ENCODE measurements at places on chromosomes 4 and X.

DNA sequence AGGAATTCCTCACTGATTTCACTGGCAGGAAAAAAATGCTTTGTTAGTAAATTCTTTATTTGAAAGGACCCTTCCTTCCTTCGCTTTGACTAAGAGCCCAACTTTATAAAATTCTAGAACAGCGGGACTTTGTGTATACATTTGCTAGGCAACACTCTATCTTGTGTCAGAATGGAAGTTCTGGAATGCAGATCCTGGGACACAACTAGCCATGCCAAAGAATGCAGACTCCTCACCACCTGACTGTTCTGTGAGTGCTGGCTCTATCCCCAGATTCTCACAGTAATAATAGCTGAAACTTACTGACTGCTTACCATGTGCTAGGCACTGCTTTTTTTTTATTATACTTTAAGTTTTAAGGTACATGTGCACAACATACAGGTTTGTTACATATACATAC lies 73.3 kb upstream of the ZDHHC15 start:
- DNase-seq: no peak

DNA sequence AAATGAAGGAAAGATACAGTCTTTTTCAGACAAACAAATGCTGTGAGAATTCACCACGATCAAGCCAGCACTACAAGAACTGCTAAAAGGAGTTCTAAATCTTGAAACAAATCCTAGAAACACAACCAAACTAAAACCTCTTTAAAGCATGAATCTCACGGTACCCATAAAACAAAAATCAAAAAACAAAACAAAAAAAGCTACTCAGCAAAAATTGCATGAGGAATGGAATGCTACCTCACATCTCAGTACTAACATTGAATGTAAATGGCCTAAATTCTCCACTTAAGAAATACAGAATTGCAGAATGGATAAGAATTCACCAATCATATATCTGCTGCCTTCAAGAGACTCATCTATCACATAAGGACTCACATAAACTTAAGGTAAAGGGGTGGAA lies 300.1 kb downstream of the NAF1 start:
- DNase-seq: no peak

DNA sequence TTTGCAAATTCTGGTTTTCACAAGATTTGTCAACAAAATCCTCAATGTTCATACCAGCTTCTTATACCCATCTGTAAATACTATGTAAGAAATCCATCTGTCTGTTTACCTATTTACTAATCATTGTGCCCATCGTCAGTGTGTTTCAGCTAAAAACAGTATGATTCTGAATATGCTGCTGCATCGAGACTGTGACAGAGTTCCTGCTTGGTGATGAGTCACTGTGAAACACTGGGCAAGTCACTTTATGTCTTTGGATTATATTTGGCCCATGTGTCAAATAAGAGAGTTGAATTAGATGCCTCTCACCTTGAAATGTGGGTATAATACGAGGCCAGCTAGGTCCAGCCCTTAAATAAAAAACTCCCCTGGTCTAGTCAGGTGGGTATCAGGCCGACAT lies 79.3 kb downstream of the CBLL2 start:
- no peak for DNase-seq

GRCh38 chr4:167787231-167787630 lies 305.1 kb upstream of the ANXA10 start:
- no peak for DNase-seq

GRCh38 chr4:3036131-3036952 lies 38.0 kb downstream of the HTT-AS start:
- DNase-seq: no peak

DNA sequence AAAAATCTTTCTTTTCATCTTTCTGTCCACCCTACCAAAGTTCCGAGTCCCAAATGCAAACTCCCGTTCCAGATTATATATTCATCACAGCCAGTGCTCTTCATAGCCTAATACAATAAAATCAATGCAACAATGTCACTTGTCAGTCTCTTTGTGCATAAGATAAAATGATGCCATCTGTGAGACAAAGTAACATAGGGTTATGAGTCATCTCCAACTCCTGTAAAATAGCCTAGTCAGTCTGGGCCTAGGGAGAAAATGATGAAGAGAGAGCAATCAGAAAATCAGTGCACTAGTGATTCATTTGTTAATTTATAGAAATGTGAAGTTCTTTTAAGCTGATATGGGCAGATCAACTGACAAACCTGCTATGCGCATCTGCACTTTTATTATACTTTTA lies 689.1 kb upstream of the DIAPH2 start:
- DNase-seq: no peak

GRCh38 chr4:127829014-127829413 lies 46.9 kb downstream of the HSPA4L start:
- DNase-seq: no peak

DNA sequence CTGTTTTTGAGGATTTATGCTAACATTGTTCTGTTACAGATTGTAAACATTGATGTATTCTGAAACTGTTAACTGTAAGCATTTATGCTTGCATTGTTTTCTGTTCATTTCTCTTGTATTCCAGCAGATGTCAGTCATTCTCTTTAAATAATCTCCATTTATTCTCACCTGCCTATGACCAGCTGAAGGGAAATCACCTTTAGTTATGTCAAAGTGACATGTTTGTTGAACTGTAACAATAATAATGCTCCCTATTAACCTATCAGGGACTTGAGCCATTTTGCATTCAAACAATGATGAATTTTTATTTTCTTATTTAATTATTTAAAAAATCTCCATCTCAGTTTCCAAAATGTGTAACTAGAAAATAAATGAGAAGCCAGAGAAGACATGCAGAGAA lies 58.0 kb downstream of the SPCS3 start:
- DNase-seq: no peak

DNA sequence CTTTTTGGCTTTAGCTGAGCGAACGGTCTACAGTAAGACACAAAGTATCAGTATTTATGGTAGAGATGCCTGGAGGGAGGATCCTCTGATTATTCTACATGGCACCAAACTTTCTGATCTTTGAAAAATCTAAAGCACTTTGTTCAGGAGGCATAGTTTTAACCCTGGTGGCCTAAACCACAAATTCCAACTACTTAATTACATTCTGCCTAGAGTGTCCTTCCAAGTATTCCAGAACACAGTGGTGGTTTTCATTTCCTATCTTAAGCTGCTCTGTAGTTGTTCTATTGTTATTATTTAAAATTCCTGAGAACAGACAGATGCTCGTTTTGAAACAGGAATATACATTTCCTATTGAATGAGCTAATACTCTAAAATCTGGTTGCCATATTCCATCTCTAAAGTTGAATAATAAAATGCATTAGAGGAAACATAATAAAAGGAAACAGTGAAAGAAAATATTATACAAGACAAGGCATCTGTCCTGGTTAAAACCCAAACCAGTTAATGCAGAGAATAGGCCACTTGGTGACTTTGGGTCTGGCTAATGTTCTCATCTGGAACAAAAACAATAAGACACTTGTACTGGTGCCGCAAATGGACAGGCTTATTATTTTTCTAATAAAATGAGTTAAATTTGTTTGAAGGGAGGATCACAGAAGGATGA lies 657.4 kb downstream of the SPRY1 start:
- no peak for DNase-seq
